ENCODE measurements at places on chromosomes 7 and 10.

DNA sequence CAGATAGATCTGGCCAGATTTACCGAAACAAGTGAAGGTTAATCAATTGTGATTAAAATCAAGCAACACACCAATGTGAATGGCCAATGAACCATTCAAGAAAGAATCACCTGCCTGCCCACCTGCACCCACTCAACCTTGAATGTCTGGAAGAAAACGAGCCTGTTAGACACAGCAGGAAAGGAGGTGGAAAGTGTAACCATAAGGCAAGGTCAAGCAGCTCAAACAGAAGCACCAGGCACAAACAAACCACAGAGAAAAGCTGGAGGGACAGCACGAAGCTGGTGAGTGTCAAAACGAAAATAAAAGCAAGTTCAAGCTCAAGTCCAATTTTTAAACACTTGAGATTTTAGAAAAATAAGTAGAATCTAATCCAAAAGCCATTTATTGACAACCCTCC, 64.9 kb downstream of the STEAP1B start:
- no peak for DNase-seq

- no peak for DNase-seq
Observed at GRCh38 chr7:24922099-24922773, 57.7 kb downstream of the OSBPL3 start.

DNA sequence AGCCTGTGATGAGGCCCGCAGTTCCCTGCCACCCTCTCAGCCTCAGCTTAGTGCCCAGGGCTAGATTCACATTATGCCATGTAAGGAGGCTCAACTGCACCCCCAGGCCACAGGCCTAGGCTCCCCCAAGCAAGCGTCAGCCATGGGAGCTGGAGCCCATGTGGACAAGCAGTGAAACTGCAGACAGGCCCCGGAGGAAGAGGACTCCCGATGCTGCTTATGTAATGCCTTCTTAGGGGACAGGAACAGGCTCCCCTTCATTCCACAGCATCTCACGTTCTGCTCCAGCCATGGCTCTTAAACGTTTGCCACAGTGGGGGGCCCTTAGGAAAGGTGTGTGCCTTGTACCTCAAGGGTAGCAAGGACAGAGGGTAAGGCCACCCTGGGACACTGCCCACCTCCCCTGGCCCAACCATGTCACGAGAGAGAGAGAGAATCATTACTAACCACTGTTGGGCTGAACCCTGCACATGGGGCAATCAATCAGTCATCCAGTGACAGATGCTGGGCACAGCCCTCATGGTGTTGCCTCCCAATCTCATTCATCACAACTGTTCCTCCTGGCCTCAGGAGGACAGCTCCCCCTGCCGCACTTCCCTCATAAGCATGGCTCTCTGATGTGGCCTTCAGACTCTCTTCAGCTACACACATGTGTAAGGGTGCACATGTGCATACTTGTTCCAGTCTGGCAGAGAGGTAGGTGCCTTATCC, 263.0 kb downstream of the GRID1 start:
- DNase-seq, result no peak

DNA sequence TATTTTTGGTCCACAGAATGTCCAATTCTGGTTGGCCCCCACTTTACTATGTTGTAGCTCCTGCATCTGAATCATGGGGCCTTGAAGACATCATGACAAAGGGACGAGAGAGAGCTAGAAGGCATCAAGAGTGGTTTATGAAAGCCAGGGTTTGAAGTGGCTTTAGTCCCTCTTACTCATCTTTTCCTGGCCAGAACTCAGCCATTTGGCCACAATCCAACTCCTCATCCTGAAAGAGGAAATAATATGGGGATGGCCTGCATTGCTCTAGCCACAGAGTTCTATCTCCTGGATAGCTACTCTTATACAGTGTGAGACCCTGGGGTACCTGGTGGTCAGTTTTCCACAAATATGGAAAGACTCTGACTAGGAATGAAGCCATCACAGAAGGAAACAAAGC, 418.9 kb downstream of the XPNPEP1 start:
- no peak for DNase-seq

- no peak for DNase-seq
Observed at GRCh38 chr7:79453266-79453557, 255 bp downstream of the MAGI2 start.

DNA sequence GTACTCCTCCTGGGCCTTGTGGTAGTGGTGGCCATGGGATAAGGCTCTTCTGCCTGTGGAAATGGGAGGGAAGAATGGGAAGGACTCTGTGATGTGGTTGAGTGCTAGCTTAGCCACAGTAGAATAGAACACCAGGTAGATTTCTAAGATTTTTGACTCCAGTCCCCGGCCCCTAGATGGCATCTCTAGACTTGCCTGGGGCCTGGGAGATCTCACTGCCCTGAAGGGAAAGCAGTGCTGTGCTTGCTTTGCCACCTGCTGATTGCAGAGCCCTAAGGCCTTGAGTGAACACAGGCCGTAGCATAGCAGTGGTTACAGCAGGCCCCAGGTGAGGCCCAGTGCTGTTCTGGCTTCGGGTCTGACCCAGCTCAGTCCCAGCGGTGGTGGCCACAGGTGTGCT, 252.0 kb downstream of the TCF7L2 start:
- DNase-seq, result no peak

DNA sequence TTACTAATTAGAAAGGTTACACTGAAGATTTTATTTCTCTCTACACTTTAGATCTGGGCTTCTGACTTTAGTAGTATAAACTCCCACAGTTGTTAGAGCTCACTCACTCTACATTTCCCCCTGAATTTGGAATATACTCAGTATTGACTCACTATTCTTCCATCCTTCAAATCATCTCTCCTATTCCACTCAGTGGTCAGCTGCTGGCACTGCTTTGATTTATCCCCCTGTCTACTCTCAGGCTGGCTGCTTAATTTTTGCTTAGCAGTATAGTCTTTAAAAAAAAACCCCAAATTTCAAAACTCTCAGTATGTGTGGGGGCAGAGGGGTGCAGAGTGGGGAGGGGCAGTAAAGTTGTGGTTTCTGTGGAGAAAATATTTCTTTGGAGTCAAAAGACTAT, 68.9 kb downstream of the CDK6 start:
- DNase-seq, result no peak

- no peak for DNase-seq
Observed at GRCh38 chr10:69317175-69317604, 38.9 kb downstream of the HK1 start.

DNA sequence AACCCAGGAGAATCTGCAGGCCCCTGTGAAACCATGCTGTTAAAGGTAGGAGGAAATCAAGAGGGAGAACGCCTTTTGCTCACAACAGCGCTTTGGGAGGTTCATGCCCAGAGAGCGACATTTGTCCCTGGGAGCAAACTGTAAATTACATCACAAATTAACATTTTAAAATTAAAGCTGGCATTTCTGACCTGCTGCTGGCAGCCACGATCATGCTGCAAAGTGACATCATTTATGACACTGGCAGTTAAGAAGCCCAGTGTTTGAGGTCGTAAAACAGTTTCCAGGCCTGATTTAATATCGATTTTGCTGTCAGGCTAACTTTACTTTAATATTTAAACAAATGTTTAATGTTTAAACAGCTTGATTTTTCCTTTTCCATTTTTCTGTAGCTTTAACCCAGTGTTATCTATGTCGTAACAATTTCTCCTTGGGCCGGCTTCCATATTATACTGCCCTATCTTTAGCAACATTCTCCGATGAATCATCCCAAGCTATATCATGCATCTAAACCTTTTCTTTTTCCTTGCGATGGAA, 86.5 kb upstream of the NPVF start:
- DNase-seq, result no peak

DNA sequence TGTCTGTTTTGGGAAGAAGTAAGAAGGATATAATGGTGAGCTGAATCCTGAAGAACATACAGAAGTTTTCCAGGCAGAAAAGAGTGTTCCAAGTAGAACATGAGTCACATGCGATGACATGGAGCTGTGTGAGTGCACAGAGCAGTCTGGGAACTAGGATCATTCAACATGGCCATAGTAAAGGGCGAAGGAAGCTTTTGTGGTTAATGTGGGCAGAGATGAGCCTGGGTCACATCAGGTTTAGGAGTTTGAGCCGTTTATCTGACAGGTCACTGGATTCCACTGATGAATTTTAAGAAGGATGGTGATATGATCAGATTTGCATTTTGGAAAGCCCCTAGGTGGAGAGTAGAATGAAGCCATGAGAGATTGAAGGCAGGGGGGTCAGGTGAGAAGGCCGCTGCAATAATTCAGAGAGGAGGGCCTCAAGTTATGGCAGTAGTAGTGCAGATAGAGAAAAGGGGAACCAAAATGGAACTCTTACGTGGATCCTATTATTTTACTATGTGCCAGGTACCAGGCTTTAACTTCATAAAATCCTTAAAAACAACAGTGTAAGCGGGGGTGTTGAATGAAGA, 171.3 kb downstream of the RNLS start:
- no peak for DNase-seq

Data from central memory CD8-positive, alpha-beta T cell (primary cell).